ENCODE measurements at places on chromosomes 6 and 20.

- no peak for DNase-seq
These were observed 2.2 kb upstream of the CCDC167 start for GRCh38 chr6:37501632-37502491.

GRCh38 chr6:21856844-21857243 lies 263.3 kb downstream of the SOX4 start:
- no peak for DNase-seq

DNA sequence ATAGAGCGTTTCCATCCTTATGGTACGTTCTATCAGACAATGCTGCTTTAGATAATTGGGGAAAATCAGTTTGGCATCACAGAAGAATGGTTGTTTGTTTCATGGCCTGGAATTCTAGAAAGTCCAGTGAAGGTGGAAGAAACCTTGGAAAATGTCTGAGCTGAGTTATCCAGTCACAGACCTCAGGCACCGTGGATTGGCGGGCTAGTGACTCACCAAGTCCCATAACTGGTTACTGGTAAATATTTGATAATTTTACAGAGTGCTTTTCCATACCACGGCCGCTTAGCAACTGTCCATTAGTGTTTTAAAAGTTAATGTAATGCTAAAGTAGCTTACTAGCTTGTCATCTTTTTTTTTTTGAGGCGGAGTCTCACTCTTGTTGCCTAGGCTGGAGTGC lies 99.4 kb downstream of the SLC35B3 start:
- DNase-seq = no peak

- DNase-seq = no peak
These were observed 17.4 kb upstream of the LSM14B start for GRCh38 chr20:62104791-62105345.

DNA sequence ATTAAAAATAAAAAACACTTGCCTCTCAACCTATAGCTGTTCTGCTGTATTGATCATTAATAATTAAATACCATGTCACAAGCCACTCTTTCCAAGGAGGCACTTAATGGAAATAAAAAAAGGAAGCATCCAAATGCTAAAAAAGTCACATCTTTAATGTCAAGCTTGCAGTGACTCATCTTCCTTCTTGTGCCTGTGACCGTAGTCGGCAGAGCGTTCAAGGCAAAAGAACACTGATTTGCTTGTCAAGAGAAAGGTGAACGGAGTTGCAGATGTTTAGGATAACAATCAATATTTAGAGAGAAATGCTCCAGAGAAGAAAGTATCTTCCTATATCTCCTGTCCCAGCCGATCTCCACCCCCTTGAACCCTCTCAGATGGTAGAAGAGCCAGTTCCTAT lies 341.0 kb upstream of the OPRM1 start:
- DNase-seq = no peak

- DNase-seq = no peak
These were observed 557.5 kb upstream of the NOX3 start for GRCh38 chr6:156013155-156013554.

- DNase-seq = no peak
These were observed 47.1 kb downstream of the ASCC3 start for GRCh38 chr6:100833972-100834574.

GRCh38 chr6:491233-491632 lies 99.7 kb downstream of the IRF4 start:
- no peak for DNase-seq

DNA sequence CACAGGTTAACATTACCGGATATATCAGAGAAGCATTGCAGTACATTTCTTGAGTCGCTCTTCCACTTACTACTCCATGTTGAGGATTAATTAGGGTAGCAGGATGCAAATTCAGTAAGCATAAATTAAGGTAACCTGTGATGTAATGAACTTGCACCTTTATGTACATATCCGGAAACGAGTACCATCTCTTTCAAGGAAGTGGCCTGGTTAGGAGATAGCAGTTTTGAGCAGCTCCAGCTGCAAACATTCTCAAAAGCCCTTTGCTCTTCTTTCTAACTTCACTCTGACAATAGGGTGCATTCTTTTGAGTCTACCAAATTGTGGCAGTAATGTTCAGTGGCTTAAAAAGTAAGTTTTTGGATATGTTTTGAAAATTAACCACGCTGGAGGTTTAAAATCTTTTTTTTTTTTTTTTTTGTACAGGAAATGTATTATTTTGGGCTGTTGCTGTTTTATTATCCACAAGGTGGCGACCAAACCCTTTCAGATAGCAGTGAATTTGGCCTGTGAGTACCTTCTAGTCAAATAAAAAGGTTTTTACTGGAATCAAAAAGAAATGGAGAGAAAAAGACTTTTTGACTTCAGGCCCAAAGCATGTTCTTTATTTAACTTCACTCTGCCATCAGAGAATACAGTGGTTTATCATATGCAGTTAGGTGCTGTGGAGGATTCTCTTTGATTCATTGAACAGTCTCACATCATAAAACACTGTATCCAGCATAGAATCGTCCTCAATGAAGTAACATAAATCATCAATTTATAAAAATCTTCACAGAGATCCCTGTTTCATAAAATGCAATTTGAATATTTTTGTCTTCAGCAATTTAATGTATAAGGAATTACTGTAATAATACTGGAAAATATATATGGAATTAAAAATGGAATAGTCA lies 8.9 kb downstream of the FAM217B start:
- DNase-seq = peak; percentile 62

DNA sequence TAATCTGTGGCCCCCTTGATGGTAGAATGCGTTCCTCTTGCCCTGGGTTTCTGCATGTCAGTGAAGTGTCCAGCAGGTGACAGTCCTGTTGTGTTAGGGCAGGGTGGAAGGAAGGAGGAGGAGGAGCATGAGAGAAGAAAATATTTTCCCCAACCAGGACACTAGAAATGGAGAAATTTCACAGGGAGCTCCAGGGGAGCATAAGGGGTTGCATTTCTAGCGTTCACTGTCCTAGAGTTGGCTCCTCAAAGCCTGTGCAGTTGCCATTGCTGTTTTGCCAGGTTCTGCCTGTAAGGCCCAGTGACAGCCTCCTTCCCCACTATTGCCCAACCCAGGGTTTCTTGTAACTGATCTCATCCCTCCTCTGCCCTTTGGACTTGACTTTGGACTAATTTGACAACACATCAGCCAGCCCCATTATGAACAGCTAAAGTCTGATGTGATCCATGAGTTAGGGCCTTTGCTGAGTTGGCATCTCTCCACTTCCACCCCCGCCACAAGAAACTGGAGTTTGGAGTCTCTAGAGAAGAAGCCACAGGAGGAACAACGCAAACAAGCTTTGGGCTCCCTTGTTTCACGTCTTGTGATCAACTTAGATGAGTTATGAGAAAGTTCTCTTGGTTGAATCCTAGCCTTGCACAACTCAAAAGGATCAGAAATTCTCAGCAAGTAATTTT lies 14.0 kb upstream of the FAM50B start:
- DNase-seq = no peak

DNA sequence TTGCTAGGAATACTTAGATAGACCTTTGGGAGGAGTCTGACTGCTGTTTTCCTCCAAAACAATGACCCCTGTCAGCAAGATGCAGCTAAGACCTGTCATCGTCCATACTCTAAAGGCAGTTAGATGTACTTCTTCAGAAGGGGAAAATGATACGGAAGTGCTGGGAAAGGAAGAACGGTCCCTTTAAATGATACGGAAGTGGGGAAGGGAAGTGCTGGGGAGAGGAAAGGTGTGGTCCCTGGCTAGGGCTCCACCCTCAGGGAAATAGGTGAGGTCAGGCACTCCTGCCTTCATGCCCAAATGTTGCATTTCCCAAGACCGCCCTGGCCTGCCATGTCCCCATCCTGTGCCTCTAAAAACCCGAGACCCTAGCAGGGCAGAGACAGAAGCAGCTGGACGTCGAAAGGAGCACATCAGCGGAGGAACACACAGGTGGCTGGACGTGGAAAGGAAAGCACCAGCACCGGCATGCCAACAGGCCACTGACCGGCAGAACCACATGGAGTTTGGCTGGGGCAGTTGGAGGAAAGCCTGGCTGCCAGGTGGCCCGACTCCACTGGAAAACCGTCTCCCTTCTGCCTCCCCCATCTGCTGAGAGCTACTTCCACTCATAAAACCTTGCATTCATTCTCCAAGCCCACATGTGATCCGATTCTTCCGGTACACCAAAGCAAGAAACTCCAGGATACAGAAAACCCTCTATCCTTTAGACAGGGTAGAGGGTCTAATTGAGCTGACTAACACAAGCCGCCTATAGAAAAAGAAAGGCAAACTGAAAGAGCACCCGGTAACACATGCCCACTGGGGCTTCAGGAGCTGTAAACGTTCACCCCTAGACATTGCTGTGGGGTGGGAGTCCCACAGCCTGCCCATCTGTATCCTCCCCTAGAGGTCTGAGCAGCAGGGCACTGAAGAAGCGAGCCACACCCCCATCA lies 94.6 kb downstream of the FAXC start:
- DNase-seq = no peak

DNA sequence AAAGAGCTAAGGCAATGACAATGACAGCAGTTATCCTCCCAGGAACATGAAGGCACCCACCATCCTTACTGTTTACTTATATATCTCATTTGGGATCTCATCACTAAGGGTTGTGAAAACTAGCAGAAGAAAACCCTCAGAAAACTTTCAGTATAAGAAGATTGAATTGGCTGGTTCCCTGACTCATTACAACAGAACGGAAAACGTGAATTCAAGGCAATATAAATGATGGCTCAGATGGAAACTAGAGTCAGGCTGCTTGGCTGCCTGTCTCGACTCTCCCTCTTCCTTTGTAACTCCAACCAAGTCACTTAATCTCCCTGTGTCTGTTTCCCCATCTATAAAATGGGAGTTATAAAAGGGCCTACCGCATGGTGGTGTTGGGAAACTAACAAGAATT lies 387.1 kb upstream of the JARID2 start:
- no peak for DNase-seq

- peak; percentile 41 for DNase-seq
These were observed 27.4 kb upstream of the KHDC1 start for GRCh38 chr6:73290435-73290834.

GRCh38 chr6:157715728-157716164 lies 107.3 kb upstream of the SNX9 start:
- DNase-seq = peak; percentile 92

- peak; percentile 64 for DNase-seq
These were observed 22.2 kb downstream of the EPB41L2 start for GRCh38 chr6:131040866-131041265.

DNA sequence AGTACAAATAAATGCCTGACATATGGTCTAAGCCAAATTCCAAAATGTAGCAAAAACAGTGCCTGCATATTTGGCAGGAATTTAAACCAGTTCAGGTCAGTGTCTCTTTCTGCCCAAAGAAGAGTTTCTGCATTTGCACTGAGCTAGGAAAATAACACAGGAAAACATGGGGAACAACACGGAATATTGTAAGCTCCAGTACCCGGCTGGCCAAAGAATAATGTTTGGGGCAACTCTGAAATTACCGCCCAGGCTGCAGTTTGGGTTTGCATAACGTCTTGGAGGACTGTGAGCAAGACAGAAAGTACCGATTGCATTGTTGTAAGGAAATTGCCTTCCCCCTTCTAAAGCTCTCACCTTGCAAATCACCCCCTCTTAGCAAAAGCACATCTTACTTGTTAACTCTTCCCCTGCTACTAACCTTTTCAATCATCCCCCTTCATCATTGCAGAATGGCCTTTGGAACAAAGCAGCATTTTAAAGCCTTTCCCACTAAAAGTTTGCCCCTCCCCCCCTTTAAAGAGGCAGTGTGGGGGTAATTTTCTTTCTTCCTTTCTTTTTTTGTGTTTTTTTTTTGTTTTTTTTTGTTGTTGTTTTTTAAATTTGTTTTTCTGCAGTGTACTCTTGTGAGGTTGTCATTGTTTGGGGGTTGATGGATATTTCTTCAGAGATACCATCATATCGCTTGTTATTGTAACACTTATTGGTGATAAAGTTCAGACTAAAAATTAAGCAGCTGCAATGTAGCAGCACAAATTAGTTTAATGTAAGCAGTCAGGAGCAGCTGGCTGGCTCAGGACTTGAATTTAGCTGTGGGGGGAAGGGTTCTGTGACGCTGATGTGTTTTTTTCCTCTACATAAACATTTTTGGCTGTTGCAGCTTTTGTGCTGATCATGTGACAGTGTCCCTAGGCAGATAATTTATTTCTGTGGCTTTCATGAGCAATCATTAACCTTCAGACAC lies 100.0 kb upstream of the CITED2 start:
- peak; percentile 38 for DNase-seq

GRCh38 chr6:125124049-125124669 lies 29.4 kb upstream of the TPD52L1 start:
- DNase-seq = no peak

- DNase-seq = no peak
These were observed 141.5 kb downstream of the MYB start for GRCh38 chr6:135322427-135323201.

All from fibroblast of skin of back (primary cell).